Keratinocyte (primary cell): ENCODE measurements at places on chromosomes 12 and 14. TPM values are rescaled to one million over a fixed set of nuclear protein-coding genes. Genes with fewer than 3 reads are reported as not detected.

Gene TAS2R46
- 0.10 to 0.13 TPM in 2 of 3 replicates, not detected in the other for polyA plus RNA-seq

DNA sequence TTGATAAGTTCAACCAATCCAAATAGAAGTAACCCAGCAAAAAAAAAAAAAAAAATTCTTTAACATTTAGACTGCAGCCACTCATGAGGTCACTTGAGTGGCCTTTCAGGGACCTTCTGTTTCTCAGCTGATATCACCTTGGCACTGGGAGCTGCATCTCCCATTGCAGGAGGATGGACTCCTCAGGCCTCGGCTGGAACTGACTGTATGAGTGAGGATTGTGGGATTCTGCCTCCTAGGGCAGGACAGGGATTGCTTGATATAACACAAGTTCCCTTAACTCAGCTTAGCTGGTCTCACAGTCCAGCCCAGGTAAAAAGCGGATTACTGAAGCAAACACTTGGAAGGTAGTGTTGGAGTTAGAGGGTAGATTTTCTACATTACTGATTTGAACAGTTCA is 3.5 kb upstream of the GUCY2C start:
- no peak for DNase-seq
- H3K27me3 ChIP-seq = no peaks in the 10 kb centered on the region
- no peaks in the 10 kb centered on the region for H3K36me3 ChIP-seq
- no peaks in the 10 kb centered on the region for H3K4me1 ChIP-seq
- no peak overlapping the region for H3K27ac ChIP-seq
- no peak overlapping the region for H3K4me3 ChIP-seq

GRCh38 chr14:100842799-100843198 is 16.9 kb downstream of the MEG3 start:
- H3K27ac ChIP-seq = no peak overlapping the region
- H3K4me3 ChIP-seq = no peak overlapping the region
- no peaks in the 10 kb centered on the region for H3K27me3 ChIP-seq
- H3K4me1 ChIP-seq = no peaks in the 10 kb centered on the region
- H3K36me3 ChIP-seq = no peaks in the 10 kb centered on the region
- DNase-seq = no peak

DNA sequence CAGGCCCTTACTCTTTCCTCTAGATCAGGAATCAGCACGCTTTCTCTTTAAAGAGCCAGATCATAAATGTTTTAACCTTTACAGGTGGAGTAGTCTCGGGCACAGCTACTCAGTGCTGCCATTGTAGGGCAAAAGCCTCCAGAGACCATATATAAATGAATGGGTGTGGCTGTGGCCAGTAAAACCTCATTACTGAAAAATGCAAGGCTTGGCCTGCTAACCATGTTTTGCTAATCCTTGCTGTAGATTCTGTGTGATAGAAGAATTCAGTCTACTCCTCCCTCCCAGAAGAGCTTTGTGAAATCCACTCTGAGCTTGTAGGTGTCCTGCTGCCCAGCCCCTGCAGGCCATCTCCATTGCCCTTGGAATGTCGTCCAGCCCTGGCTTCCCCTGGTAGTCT is 58.1 kb downstream of the HSP90AA1 start:
- no peak overlapping the region for H3K4me3 ChIP-seq
- no peak for DNase-seq
- H3K36me3 ChIP-seq = peaks cover 38% of the 10 kb centered on the region
- peak overlapping the region; percentile 54 for H3K27ac ChIP-seq
- peaks cover 16% of the 10 kb centered on the region for H3K4me1 ChIP-seq

DNA sequence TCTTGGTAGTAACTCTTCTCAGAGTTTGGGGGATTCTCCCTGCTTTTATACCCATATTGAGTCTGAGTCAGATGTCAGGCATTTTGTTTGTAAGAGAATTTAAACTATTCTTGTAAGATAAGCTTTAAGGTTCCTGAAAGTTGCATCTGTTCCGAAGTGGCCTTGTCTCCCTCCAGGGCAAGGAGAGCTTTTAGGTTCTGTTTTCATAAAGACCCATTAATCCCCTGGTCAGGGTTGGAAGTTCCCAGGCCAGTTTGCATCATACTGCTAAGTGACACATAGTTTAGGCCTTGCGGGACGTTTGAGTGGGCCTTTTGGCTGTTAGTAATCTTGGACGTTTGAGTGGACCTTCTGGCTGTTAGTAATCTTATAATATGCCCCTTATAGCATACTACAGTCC is 396.7 kb downstream of the NPAS3 start:
- no peaks in the 10 kb centered on the region for H3K27me3 ChIP-seq
- H3K27ac ChIP-seq = no peak overlapping the region
- no peak for DNase-seq
- no peaks in the 10 kb centered on the region for H3K36me3 ChIP-seq
- H3K4me1 ChIP-seq = no peaks in the 10 kb centered on the region

- DNase-seq = no peak
- H3K27me3 ChIP-seq = no peaks in the 10 kb centered on the region
- H3K4me3 ChIP-seq = no peak overlapping the region
Observed at GRCh38 chr12:52213564-52214420, 19.3 kb upstream of the KRT7 start.
